ENCODE measurements at places on chromosomes 4 and X.

DNA sequence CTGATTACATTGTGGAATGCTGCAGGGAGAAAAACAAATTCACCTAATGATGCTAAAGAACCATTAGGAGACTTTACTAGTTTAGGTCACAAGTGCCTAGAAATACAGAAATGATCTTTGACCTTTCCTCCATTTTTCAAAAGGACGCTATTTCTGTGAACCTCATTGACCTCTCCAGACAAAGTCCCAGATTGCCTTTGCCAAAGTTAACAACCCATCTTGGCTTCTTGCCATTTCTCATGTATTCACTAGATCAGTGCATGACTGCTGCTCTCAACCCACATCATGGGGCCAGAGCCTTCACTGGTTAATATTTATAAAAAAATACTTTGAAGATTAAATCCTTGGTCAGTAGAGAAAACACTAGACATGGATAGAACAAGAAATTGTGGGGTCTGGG, 19.9 kb upstream of the AR start:
- DNase-seq, result no peak

DNA sequence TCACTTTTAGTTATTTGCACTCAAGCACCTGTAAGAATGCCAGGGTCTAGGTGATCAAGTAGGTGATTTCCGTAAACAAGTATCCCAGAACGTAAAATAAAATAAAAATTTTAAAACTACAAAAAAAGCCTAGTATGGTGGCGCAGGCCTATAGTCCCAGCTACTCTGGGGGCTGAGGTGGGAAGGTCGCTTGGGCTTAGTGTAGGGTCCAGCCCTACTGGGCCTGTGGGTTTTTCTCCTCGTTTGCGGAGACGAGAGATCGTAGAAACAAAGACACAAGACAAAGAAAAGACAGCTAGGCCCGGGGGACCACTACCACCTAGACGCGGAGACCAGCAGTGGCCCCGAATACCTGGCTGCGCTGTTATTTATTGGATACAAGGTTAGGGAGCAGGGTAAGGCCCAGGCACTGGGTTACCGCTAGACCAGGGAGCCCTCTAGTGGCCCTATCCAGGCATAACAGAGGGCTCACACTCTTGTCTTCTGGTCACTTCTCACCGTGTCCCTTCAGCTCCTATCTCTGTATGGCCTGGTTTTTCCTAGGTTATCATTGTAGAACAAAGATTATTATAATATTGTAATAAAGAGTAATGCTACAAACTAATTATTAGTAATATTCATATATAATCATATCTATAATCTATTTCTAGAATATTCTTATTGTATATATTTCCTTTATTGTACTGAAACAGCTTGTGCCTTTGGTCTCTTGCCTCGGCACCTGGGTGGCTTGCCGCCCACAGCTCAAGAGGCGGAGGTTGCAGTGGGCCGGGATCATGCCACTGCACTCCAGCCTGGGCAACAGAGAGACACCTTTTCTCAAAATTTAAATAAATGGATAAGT, 38.4 kb downstream of the SAGE1 start:
- DNase-seq, result peak; percentile 50

DNA sequence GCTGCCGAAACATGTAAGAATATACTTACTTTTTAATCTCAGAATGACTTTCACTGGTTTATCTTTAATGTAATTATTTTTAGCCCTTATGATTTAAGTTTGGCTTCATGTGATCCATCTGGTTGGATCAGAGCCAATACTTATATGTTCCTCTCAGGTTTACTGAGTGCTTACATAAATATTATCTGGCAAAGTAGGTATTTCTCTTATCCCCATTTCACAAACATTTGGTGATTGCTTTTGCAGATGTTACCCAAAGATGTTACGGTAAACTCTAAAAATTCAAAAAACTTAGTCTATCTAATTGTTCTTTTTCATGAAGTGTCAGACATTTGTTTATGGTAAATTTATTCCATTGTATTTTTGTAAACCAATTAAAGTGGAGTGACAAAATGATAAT, 115.0 kb upstream of the TLL1 start:
- no peak for DNase-seq

DNA sequence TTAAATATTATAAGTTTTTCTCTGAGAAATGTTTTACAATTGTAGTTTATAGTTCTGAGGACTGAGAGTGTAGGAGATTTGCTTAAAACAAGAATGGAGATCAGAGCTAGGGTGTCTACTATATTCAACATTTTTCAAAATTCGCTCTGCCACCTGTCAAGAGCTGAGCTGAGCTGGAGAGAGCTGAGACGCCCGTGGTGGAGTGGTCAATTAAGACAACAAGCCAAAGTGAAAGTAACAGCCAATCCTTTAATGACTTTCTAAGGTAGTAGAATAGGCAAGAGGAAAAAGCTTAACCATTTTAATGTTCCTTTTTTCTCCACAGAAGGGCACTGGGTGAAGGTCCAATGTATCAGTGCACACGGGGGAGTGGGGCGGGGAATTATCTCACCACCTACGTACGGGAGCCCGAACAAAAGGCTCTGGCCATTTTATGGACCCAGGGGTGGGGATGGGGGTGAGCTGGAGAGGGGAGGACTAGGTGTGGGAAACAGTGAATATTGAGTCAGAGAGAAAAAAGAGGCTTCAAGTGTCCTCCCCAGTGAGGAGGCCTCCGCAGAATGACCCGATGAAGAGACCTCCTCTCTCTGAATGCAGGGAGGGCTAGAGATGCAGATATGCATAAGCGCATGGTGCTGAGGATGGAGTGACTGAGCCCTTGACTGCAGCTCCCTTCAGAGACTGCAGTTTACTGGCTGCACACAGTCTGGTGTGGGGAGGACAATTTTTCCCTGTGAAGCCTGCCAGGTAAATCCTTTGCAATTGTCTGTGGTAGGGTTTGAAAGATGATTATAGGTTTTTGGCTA, 60.8 kb downstream of the SPCS3 start:
- DNase-seq, result no peak

- DNase-seq, result no peak
Observed at GRCh38 chrX:24175276-24175675, 25.7 kb downstream of the ZFX start.

DNA sequence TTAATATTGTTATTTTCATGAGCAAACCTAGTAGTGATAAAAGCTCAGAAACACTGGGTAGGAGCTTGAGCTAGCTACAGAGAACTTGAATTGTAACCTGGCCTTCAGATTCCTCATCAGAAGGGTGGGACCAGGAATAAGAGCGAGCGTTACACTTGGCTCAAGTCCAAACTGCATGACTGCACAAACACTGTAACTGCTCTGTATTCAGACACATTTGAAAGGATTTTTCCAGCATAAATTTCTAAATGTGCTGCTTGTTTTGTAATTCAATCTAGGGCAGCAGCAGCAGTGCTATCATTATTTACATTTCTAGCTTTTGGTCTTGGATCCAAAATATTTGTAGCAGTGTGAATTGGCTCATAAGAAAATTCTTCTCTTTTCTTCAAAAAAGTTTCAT, 133.0 kb upstream of the TMLHE start:
- no peak for DNase-seq

GRCh38 chrX:109997786-109998452, 5.0 kb upstream of the TMEM164 start:
- DNase-seq, result no peak

DNA sequence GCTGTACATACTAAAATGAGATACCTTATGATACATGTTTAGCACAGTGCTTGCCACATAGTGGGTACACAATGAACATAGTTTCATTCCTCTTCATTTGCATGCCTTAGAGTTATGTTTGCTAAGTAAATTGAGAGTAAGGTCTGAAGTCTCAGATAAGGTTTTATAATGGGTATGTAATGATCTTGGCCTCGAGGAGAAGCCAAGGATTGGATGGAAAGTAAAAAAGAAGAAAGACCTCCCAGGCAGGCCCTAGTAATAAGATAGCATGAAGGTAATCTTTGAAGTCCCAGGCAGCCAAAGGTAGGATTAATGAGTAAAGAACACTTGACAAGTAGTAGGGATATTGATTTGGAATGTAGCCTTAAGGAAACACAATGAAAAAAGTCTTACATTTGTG, 55.8 kb upstream of the TSPAN7 start:
- DNase-seq, result no peak

- DNase-seq, result no peak
Observed at GRCh38 chrX:77514177-77514576, 67.0 kb downstream of the FGF16 start.

GRCh38 chr4:22413471-22413870, 102.4 kb downstream of the ADGRA3 start:
- DNase-seq, result no peak

- DNase-seq, result no peak
Observed at GRCh38 chrX:105173071-105173470, 47.4 kb downstream of the TEX13A start.

GRCh38 chr4:4784379-4784778, 75.1 kb upstream of the MSX1 start:
- no peak for DNase-seq

Data from stimulated activated CD4-positive, alpha-beta T cell treated with anti-CD3 and anti-CD28 coated beads, Interleukin-2, amount 100 ng/mL, for 48 hours (primary cell).